Renal cortical epithelial cell (primary cell): ENCODE measurements at places on chromosomes 2 and 18. TPM values are rescaled to one million over a fixed set of nuclear protein-coding genes. Genes with fewer than 3 reads are reported as not detected.

DNA sequence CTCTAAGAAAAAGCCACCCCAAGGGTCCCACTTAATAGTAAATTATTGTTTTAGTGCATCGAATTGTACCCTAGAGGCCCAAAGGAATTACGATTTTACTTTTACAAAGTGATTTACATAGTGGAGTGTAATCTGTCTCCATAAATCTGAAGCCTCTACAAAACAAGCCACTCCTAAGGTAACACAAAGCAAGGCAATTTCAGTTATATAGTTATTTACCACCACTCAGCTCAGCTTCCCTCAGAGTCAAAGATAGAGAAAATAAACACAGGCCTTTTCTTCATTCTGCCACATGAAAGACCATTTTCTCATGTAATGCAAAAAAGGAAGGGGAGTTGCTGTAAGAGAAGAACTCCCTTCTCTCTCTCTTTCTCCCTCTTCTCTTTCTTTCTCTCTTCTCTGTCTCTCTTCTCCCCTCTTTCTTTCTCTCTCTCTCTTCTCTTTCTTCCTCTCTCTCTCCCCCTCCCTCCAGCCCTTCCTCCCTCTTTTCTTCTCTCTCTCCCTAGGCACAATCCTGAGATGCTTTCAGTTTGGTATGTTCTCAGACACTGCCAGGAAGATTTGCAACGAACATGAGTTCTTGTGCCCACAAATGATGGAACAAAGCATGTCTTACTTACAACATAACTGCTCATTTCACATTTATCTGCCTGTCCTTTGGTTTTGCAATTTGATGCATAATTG is 264.5 kb downstream of the BCL2 start:
- DNase-seq = no peak

GRCh38 chr2:217510771-217511291 is 492.0 kb downstream of the TNS1 start:
- peak; percentile 83 for DNase-seq

DNA sequence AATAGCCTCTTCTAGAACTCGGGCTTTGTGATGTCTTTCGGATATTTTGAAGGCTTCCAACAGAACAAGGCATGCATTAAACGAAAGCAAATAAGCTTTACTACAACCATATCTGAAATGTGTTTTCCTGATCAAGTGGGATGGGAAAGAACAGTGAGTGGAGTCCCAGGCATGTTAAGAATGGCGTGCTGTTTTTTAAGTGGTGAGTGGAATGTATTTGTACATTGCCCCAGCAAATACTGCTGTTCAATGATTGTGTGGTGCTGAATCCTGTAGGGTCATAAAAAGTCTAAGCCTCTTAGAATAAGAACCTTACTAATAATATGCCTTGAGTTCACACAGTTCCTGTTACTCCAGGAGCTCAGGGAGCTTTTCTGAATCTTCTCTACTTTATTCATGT is 52.5 kb downstream of the POMC start:
- DNase-seq = peak; percentile 38

DNA sequence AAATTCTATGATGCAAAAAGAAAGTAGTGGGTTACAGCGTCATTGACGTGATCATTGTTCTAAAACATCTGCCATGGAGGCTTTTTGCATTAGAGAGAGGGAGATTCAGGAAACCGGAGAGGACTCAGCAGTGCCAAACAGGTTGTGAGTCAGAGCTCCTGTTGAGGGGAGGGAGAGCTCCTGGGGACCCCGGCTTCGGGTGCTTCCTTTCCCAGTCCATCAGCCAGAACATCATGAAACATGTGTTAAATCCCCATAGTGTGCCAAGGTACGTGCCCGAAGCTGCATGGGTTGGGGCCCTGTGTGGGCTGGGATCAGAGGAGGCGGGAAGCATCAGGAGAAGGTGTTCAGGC is 791 bp upstream of the CYRIA start:
- DNase-seq = no peak

GRCh38 chr18:52341103-52341432 is 1.1 kb downstream of the DCC start:
- no peak for DNase-seq

TMEM87B gene
- total RNA-seq = 37.3 and 59.6 TPM in 2 replicates
